Panc1 (cell line): ENCODE measurements at places on chromosomes 5 and 9. TPM values are rescaled to one million over a fixed set of nuclear protein-coding genes. Genes with fewer than 3 reads are reported as not detected.

GIN1 gene
- 4.5 TPM for total RNA-seq

DNAI1 gene
- 2.2 TPM for total RNA-seq

GRM6 gene
- total RNA-seq = not detected

FOXD4L5 gene
- 0.08 TPM for total RNA-seq

ZNF367 gene
- total RNA-seq = 12.4 TPM

SLC9A3 gene
- 2.0 TPM for total RNA-seq

LRRC70 gene
- total RNA-seq = 0.13 TPM

CDC14B gene
- total RNA-seq = 11.8 TPM

OR1L6 gene
- not detected for total RNA-seq

KIF2A gene
- total RNA-seq = 58.9 TPM

CYFIP2 gene
- total RNA-seq = 0.80 TPM

BAAT gene
- 0.08 TPM for total RNA-seq

SPINK4 gene
- not detected for total RNA-seq

MLLT3 gene
- total RNA-seq = 0.49 TPM

SLC25A46 gene
- 34.5 TPM for total RNA-seq

GLE1 gene
- total RNA-seq = 25.9 TPM

S1PR3 gene
- total RNA-seq = 8.1 TPM

BARX1 gene
- total RNA-seq = 81.2 TPM

SPINK13 gene
- total RNA-seq = not detected

C5orf58 gene
- total RNA-seq = 0.15 TPM

ZNF883 gene
- not detected for total RNA-seq

ERP44 gene
- total RNA-seq = 10.1 TPM

BHMT gene
- total RNA-seq = not detected

EDIL3 gene
- total RNA-seq = 17.6 TPM

ALDH1B1 gene
- 34.2 TPM for total RNA-seq

CCDC171 gene
- 1.5 TPM for total RNA-seq

ZNF658 gene
- total RNA-seq = 3.6 TPM

SPATA31D4 gene
- not detected for total RNA-seq

TICAM2 gene
- total RNA-seq = 1.6 TPM

GRK6 gene
- 56.1 TPM for total RNA-seq

NACC2 gene
- total RNA-seq = 62.0 TPM

HSDL2 gene
- total RNA-seq = 32.2 TPM

TMEM252 gene
- not detected for total RNA-seq

IGFBPL1 gene
- 13.7 TPM for total RNA-seq

CER1 gene
- not detected for total RNA-seq

NR6A1 gene
- 7.6 TPM for total RNA-seq

PRUNE2 gene
- total RNA-seq = 0.18 TPM

SNAPC4 gene
- 10.8 TPM for total RNA-seq

ABITRAM gene
- total RNA-seq = 6.4 TPM

UGT3A1 gene
- total RNA-seq = not detected

F12 gene
- 13.4 TPM for total RNA-seq

CCDC107 gene
- 39.9 TPM for total RNA-seq

TAF11L11 gene
- total RNA-seq = not detected

CCDC127 gene
- total RNA-seq = 8.1 TPM

JAKMIP2 gene
- not detected for total RNA-seq

SMIM15 gene
- total RNA-seq = 77.5 TPM

GPR21 gene
- not detected for total RNA-seq

PCDHA6 gene
- total RNA-seq = 0.31 TPM

FAM120A gene
- total RNA-seq = 70.5 TPM

CDC37L1 gene
- total RNA-seq = 3.0 TPM

PCDHGA8 gene
- 0.18 TPM for total RNA-seq

RACK1 gene
- total RNA-seq = 1,623 TPM

CCDC187 gene
- not detected for total RNA-seq

SEMA6A gene
- 0.54 TPM for total RNA-seq

TLX3 gene
- not detected for total RNA-seq
